AG04450 (cell line): ENCODE measurements at places on chromosomes 5 and 9. TPM values are rescaled to one million over a fixed set of nuclear protein-coding genes. Genes with fewer than 3 reads are reported as not detected.

DNA sequence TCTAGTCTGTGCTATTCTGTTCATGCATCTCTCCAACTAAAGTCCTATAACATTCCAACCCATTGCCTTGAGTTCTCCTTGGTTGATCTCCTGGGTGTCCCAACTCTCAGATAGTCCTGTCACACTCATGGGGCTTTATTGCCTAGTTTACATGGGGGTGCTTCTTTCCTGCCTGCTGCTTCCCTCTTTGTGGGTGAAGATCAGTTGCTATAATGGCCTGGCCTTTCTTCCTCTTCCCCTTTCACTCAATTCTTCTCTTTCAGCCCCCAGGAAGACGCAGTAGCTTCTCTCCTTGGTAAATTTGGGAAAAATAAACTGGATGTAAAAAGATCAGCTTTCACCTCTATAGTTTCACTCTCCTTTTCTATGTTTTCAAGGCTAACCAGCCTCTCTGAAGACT is 66.5 kb downstream of the PTCD2 start:
- DNase-seq, result no peak

The LHX2 gene
- not detected in 2 replicates for polyA plus RNA-seq

The NOXA1 gene
- 0.06 and 0.09 TPM in 2 replicates for polyA plus RNA-seq

The DAB2IP gene
- polyA plus RNA-seq, result 20.4 and 20.5 TPM in 2 replicates

- DNase-seq, result no peak
These were observed 192.8 kb downstream of the ACTL7B start for GRCh38 chr9:108662956-108663355.

DNA sequence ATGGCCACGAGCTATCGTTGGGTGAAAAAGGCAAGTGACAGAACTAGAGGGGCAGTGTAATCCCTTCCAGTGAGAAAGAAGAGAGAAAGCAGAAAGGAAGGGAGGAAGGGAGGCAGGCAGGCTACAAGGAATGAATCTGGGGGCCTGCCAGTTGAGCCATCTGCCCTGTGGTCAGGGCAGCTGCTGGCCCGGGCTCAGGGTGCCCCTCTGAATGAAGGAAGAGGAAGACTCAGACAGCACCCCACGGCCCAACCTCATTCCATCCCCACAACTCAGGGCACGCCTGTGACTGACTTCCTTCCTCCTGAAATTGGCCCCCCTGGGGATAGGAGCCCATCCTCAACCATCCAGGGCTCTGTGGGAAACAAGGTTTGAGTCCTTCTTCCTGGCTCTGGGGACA is 20.3 kb upstream of the FLT4 start:
- DNase-seq, result no peak

The LCN9 gene
- not detected in 2 replicates for polyA plus RNA-seq

DNA sequence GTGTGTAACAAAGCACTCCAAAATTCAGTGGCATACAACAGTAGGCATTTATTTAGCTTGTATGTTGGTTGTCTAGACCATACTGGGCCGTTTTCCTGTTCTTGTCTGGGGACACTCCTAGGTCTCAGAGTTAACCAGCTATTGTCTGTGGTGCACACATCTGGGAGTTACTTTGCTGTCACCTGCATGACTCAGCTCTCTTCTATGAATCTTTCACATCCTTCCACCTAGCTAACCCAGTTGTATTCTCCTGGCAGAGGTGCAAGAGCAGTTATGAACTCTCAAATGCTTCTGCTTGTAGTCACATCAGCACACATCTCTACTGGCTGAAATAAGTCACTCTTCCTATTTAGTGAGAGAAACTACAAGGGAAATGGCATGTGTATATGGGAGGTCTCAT is 138.1 kb downstream of the BAAT start:
- DNase-seq, result no peak

- DNase-seq, result no peak
These were observed 60.7 kb upstream of the SYNPO start for GRCh38 chr5:150579462-150580400.
